Activated CD8-positive, alpha-beta memory T cell treated with anti-CD3 and anti-CD28 coated beads for 4 hours (primary cell): ENCODE measurements at places on chromosomes 4 and X.

GRCh38 chr4:151581570-151581969 is 172.6 kb downstream of the FHIP1A start:
- no peak for DNase-seq

DNA sequence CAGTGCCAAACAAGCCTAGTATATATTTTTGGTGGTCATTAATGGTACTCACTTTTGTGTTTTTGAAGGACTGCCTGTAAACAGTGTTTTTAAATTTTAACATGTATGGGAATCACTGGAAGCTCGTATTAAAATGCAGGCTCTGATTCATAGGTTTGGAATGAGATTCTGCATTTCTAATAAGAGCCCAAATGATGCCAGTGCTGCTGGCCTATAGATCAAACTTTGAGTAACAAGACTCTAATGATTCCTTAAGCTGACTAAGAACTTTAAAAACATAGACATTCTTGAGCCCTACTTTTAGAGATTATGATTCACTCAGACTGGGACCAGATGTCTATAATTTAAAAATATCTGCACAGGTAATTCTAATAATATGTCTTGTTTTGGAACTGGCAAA is 823.2 kb upstream of the LCORL start:
- DNase-seq = no peak

DNA sequence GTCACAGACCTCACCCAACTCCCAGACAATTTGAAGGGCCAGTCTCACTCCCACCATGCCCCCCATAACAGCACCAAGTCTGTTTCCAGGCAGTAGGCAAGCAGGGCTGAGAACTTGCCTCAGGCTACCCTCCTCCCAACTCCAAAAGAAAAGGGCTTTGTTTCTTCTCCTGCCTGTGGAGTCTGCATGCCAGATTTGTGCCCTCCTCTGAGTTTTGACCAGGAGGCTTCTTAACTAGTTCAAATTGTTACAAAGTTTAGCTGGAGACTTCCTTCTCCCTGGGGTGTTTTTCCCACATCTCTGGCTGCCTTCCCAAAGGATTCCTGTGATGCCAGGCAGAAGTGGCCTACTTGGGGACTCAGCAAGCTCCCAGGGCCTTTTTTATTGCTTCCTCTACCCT is 29.6 kb downstream of the PBDC1 start:
- no peak for DNase-seq

DNA sequence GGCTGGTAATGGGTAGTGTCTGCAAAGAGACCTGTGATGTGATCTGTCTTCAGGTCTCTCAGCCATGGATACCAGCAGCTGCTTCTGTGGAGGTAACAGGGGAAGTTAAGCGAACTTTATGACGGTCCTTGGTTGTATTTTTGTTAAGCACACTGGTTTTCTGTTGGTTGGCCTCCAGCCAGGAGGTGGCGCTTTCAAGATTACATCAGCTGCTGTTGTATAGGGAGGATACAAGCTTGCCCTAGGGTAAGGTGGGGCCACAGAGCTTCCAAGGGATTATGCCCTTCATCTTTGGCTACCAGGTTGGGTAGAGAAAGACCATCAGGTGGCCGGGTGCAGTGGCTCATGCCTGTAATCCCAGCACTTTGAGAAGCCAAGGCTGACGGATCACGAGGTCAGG is 834.2 kb upstream of the GALNTL6 start:
- DNase-seq = no peak

GRCh38 chr4:73664470-73664869 is 44.2 kb upstream of the RASSF6 start:
- no peak for DNase-seq

DNA sequence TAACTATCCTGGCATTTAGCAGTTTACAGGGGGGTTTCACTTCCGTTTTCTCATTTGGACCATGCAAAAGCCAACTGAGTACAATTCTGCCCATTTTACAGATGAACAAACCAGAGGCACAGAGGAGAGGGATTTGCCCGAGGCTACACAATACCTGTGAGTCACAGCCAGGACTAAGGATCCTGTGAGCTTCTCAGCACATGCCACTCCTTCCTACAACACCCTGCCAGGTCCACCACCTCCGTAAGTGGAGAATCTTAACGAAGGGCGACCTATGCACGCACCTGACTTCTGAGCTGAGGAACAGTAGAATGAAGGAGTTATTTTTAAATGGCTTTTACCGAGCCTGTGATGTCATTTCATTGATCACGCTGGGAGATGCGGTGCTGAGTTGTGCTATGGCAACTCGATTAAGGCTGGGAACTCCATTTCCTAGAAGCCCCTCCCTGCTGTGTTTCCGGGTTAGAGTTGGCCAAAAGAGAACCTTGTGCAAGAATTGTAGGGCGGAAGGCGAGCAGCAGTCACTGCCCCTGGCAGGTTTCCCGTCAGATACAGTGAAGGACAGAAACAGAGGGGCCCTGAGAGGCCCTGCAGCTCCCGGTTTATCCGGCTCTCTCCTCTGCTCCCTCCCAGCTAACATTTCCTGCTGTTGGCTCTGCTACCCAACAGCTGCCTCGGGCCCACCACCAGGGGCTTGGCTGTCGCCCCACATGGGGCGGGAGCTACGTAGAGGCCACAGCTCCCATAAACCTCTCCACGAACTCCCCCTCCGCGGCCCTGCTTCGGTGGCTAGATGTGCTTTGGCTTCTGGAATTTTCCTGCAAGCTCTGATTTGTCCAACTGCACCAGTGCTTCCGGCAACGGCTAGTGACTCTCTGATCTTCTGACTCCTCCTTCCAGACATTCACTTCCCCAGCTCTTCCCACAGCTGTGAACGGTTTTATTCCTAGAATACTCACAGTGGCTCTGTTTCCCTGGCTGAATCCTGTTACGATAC is 75.1 kb upstream of the USP9X start:
- peak; percentile 0 for DNase-seq

DNA sequence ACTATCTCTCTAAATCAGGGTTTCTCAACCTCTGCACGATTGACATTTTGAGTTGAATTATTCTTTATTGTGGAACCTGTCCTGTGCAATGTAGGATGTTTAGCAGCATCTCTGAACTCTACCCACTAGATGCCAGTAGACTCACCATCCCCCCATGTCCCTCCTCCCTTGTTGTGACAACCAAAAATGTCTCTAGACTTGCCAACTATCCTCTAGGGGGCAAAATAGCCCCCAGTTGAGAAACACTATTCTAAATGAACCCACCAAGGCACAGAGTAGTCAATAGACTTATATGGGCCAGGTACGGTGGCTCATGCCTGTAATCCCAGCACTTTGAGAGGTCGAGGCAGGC is 49.1 kb upstream of the GAB1 start:
- DNase-seq = no peak

DNA sequence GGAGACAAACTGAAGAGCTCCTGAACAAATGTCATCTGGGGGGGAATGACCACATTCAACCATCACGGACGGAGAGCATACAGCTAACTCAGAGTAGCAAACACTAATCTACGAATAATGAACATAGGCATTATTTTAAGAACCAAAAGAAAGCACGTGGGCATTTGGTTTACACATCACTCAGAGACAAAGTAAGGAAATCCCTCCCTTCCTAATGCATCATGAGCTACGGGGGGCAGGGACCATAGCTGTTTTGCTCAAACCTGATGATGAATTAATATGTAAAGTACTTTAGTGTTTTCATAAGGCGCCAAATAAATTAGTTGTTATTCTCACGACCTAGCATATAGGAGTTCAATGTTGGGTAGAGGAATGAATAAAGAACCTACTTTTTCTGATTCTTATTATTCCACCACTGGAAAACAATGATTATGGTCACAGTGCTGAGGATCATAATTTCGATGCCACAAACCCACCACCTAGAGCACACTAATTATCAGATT is 11.7 kb upstream of the TMEM156 start:
- DNase-seq = no peak

GRCh38 chrX:40805404-40805803 is 70.1 kb upstream of the MED14 start:
- DNase-seq = no peak
